Activated T-helper 2 cell treated with anti-CD3 and anti-CD28 coated beads, Interferon-gamma antibody, Interleukin-2, Interleukin-4, amounts not matched to agents 10 μg/mL and 5 μg/mL and 100 μg/mL, durations not matched to agents 14 hours and 24 hours and 36 hours (primary cell): ENCODE measurements at places on chromosomes 7 and 10.
A peak's percentile ranks its signal among the peaks of the same experiment; 100 is the strongest.

DNA sequence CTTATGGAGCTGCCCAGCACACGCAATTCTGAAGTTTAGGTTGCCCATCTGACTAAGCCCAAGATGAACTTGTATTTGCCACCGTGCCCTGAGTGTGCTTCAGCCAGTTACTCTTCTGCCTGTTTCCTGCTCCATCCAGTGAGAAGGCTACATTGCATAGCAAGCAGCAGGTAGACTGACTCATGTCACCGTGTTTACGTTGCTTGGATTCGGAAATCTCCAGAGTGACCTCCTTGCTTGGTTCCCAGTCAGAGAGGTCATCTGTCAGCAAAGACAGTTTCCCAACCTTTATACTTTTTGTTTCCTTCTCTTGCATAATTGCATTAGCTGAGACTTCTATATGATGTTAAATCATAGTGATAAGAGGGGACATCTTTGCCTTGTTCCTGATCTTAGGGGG, 30.9 kb downstream of the NACAD start:
- DNase-seq = no peak

- peak; percentile 30 for DNase-seq
Measured at GRCh38 chr10:121608469-121609190, 10.4 kb upstream of the FGFR2 start.

DNA sequence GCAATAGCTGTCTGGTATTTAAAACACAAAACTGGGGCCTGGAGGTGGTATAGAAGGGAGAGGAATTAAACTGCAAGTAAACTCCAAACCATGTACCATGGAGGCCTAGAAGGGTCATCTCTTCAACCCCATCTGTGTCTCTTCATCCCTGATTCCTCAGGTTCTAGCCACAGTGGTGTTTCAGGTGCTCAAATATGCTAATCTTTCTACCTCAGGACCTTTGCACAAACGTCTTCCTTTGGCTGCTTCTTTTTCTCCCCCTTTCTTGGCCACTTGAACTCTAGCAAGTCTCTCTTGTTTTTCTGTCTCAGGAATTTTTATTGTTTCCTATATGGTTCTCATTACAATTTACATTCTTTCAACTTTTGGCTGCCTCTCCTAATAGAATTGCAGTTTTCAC, 25.6 kb upstream of the MTPN start:
- no peak for DNase-seq

GRCh38 chr10:92125144-92125543, 165.7 kb downstream of the CPEB3 start:
- no peak for DNase-seq

GRCh38 chr10:119398996-119399395, 143.5 kb downstream of the RGS10 start:
- no peak for DNase-seq

GRCh38 chr7:136114966-136115762, 138.0 kb upstream of the MTPN start:
- DNase-seq = peak; percentile 33

- DNase-seq = no peak
Measured at GRCh38 chr10:104104418-104104817, 17.6 kb upstream of the SFR1 start.

- DNase-seq = no peak
Measured at GRCh38 chr7:143043391-143043790, 8.8 kb upstream of the OR6V1 start.

- no peak for DNase-seq
Measured at GRCh38 chr10:130345728-130346127, 209.5 kb downstream of the GLRX3 start.

- no peak for DNase-seq
Measured at GRCh38 chr7:48106906-48107659, 18.0 kb downstream of the UPP1 start.

DNA sequence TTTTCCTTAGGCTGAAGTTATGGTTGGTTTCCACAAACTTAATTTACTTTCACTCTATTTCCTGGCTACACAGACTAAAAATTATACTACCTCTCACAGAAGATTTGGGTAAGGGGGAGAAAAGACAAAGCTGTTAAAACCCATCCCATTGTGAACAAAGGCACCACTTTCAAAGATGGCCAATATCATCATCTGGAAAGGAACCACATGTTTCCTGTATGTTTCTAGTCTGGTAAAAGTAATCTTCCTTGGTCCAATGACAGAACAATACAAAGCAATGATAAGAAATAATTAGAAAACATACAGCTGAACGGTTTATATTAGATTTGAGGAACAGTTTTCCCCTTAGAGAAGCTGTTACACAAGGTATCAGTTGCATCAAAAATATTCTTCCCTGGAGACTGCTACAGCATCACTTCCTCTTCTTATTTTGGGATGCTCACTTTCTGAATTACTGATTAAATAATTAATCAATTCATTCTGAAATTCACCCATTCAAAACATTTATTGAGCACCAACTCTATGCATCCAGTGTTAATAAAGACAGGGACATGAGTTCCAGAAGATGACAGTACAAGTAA, 8.5 kb upstream of the SFR1 start:
- DNase-seq = no peak

DNA sequence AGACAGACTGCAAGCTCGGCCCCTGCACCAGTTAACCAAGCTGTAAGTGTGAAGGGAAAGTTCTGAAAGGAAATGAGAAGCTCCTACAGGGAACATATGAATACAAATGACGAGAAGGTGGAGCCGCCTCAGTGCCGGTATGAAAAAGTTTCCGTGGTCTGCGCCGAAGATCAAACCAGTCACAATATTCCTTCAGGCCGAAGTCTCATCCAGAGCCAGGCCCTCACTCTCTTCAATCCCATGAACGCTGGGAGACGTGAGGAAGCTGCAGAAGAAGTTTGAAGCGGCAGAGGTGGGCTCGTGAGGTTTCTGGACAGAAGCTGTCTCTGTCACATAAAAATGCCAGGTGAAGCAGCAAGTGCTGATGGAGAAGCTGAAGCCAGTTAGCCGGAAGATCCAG, 71.9 kb downstream of the CFAP46 start:
- no peak for DNase-seq

- no peak for DNase-seq
Measured at GRCh38 chr10:21624951-21625350, 90.9 kb downstream of the MLLT10 start.

DNA sequence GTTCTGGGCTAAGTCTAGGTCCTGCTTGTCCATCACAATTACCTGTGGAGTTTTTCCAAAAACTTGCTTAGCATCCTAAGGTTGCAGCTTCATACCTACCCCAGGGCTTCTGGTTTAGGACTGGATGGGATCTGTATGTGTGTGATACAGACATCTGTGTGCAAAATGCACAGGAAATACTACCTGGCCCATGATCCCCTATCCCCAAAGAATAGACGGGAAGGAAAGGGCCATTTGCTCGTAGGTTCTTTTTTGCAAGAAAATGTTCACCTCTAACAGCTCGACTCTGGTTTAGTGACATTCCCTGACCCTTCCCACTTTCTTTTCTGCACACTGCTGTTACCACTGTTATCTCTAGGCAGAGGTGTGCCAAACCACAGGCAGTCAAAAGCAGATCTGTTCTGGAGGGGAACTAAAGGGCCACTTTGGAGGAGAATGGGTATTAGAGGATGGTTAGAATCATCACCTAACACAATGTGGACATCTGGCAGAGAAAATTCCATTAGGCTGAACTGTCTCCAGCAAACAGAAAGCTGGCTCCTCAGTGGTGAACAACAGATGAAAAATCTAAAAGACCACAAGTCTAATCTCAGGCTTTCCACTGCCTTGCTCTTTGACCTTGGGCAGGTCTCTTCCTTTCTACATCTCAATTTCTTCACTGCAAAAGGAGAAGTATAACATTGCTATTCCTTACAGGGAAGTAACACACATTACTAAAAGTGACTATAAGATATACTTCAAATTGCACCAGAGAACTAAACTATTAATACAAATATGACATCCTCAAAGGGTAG, 107.4 kb downstream of the UBE2H start:
- no peak for DNase-seq

- DNase-seq = no peak
Measured at GRCh38 chr10:16923309-16923708, 106.1 kb upstream of the RSU1 start.

DNA sequence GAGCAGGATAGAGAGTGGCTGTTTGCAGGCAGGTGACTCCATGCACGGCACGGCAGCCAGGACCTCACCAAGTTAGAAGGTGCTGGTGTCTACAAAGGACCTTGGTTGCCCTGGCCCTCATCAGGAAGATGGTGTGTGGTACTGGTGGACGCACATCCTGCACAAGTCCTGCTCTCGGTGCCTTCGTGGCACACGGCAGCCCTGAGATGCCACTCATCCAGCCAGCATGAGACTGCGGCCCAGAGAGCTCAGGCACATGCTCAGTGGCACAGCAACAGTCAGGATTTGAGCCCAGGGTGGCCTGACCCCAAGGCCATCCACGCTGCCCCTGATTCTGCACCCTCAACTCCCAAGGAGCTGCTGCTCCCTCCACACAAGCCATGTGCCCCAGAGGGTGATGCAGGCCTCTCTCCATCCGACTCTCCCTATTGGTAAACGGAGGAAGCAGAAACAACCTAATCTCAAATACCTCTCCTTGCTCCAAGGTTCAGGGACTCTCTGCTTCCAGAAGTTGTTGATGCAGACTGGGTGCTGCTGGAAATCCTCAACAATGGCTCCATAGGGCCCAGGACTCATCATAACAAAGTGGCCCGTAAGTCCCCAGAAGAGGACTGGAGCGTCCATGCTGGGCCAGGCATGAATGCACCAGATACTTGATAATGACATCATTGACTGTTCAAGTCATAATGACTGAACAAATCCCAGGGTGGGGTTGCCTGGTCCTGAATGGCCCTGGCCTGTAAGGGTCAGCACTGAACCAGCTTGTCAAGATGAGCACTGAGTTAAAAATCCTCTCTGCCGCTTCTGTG, 93.6 kb downstream of the ARHGAP22 start:
- DNase-seq = no peak

DNA sequence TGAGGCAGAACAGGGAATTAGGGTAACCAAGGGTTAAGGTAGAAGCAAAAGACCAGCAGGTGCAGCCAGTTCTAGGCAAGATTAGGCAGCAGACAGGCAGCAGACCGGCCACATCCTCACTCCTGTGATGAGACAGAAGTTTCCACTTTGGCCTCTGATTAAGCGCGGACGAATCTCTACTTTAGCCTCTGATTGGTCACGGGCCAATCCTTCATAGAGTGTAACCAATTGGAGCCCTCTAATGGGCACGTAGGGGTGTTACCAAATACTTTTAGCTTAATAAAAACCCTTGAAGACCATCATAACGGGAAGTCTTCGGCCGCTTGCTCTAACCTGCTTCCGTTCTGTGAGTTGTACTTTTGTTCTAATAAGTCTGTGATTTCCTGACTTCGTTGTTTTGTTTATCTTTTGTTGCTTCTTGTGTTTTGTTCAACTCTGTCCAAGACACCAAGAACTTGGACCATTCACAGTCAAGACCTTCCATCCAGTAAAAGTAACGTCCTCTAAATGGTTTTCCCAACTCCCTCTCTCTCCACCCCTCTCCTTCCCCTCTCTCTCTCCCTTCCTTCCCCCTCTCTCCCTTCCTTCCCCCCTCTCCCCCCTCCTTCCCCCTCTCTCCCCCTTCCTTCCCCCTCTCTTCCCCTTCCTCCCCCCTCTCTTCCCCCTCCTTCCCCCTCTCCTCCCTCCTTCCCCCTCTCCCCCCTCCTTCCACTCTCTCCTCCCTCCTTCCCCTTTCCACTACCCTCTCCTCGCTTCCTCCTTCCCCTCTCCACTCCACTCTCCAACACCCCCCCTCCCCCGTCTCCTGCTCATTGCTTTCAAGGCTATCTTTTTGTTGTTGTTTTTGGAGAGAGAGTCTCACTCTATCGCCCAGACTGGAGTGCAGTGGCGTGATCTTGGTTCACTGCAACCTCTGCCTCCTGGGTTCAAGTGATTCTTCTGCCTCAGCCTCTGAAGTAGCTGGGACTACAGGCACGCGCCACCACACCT, 13.2 kb upstream of the MALSU1 start:
- no peak for DNase-seq

DNA sequence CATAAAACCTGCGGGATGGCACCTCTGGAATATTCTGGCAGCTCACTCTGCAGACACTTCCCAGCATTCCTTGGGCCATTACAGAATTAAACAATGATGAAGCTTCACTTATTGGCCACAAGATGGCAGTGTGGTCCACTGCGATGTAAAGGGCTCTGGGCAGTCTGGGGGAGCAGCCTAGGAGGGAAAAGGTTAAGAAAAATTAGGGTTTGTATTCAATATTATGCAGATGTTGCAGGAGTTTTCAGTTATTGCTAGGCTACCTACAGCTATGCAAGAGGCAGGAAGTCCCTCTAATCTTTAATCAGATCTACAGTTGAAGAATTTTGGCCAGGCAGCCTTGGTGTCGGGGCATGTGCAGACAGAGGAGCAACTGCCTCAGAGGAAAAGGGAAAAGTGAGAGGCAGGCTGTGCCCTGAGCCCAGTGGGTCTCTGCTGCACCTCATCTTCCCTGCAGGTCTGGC, 233.2 kb upstream of the PRSS1 start:
- DNase-seq = no peak

GRCh38 chr10:124745252-124745651, 1.1 kb upstream of the FAM53B start:
- DNase-seq = no peak

GRCh38 chr10:86728056-86728455, 28.4 kb upstream of the BMPR1A start:
- no peak for DNase-seq

- no peak for DNase-seq
Measured at GRCh38 chr7:116984917-116985316, 31.6 kb downstream of the ST7 start.

- no peak for DNase-seq
Measured at GRCh38 chr10:49500412-49500811, 38.5 kb downstream of the ERCC6 start.

DNA sequence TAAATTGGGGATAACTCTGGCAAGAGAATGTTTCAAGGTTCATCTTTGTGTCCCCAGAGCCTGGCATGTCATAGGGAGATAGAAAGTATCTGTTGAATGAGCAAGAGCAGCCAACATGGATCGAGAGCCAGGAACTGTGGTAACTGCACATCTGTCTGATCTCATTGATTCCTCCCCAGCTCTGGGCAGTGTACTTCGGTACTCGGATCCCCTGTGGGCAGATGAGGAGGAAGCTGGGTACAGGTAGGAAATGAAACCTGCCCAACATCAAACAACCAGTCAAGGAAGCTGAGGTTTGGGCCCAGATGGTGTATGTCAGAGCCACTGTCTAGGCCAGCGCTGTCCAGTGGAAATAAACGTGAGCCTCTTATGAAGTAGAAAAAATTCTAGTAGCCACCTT, 76.4 kb downstream of the GRK5 start:
- no peak for DNase-seq

DNA sequence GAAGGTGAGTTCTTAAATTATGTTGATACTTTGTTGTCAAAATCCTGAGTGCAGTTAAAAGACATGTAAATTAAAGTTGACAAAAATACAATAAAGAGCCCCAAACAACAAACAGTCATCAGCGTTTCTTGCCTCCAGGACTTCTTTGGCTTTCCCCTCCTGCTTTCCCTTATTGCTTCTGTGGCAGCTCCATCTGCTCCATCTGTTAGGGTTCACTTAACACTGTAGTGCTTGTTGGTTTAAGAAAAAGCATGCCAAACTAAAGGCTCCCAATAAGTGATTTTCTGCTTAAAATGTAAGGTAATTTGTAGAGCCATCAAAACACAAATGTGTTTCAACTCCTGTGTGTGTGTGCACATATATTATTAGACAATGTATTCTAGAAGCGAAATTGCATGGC, 254.3 kb upstream of the GNAI1 start:
- DNase-seq = no peak
